ENCODE measurements at places on chromosomes 4 and X.

DNA sequence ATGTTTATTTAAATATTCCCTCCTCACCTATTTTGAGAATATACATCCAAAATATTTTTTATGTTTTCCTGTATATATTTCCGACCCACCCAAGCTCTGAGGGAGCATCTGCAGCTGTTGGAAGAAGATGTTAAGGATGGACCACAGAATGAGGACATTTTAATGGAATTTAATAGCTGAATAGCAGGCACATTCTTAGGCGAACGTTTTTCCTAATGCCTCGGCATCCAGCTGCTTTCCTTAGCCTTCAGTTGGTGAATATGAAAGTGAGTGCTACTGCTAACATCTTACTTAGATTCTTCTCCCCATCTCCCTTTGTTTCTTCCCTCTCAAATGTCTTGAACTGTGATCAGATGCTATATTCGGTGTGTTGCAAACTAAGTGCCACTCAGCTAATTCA lies 158.0 kb upstream of the CTSO start:
- no peak for DNase-seq

GRCh38 chr4:1960170-1960825 lies 48.5 kb downstream of the NELFA start:
- no peak for DNase-seq

GRCh38 chr4:17332478-17332877 lies 179.4 kb downstream of the QDPR start:
- no peak for DNase-seq

DNA sequence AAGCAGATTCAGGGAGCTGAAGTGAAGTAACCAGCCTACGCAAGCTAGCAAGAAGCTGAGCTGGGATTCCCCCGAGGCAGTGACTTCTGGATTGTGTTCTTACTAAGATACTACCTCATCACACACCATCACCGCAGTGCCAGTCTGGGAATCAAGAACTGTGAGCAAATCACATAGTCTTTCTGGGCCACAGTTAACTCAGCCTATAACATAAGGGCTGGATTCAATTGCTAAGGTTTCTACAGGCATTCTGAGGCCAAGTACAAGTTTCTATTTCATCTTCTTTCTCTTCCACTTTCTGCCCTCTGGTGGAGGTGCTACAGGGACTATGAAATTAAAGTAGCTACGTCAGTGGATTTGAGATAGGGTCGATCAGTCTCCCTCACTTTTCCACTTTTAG lies 1.4 kb upstream of the CORIN start:
- DNase-seq: no peak

DNA sequence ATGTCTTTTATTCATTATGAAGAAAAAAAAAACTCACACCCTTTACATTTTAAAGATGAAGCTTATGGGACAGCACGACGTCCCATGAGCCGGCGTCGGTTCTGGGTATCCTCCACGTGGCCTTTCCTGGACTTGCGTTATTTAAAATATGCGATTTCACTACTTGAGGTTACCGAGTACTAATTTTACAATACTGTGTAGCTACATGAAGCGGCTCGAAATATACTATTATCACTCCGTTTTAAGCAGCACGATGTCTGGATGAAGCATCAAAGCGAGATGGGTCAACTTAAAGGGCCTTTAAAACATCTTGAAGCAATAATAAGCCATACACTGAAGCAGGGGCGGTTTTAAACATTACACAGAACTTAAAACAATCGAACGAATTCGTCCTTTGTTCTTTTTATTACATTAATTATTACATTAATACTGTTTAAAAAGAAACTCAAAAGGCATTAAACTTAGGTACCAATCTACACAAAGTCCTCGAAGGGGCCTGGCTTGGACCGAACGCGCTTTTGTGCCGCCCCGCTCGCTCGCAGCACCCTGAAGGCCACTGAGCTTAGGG lies 1.4 kb upstream of the KLF3 start:
- DNase-seq: no peak
